ENCODE measurements at places on chromosomes 2 and 18.

DNA sequence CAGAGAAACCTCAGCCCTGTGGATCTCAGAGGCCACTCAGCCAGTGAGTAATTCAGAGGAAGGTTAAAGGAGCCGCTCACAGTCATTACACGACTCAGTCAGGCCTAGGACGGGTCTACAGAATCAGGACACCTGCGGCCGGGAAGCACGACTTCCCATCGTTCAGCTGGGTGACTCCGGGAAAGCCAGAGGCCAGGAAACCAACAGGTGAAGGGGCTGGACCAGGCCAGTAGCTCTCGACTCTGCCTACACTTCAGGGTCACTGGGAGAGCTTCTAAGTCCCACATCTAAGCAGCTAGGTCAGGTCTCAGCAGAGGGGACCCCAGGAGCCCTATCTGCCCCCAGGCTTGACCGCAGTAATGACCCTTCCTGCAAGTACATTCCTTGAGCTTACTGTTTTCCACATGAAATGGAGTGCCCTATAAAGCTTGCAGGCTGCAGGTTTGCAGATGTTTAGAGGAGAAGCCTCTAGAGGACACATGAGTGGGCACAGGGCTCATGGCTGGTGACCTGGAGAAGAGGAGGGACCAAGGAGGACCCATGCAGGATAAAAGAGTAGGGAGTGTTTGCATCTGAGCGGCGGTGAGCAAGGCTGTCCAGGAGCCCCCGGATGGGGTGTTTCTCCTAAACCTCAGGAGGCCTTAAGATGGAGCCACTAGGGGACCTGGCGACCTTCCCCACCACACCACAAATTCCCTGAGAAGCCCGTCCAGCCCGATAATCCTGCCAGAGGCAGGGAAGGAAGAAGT, 9.5 kb downstream of the DIPK1C start:
- DNase-seq: no peak

DNA sequence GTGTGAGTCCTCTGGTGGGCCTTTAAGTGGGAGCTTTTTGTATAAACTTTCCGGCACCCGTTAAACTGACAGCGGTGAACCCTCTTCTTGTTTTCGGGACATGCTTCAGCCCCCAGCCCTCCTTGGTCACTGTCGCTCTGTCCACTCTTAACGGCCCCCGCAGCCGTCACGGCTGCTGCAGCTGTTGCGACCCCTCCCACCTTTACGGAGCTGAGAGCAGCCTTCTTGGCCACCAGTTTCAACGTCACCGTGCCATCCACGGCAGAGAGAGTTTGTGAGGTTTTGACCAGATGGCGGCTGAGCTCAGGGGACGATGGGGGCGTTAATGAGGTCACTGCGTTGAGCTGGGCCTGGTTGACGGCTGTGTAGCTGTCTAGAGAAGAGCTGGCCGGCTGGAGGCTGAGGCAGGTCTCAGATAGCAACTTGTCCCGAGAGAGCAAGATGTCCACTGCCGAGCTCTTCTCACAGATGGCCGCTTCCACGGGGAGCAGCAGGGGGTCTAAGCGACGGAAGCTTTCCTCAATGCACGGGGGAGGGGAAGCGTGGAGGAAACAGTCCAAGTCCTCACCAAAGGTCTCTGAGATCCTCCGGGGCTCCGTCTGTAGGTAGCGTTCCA, 41.9 kb downstream of the KLF7 start:
- DNase-seq: no peak

DNA sequence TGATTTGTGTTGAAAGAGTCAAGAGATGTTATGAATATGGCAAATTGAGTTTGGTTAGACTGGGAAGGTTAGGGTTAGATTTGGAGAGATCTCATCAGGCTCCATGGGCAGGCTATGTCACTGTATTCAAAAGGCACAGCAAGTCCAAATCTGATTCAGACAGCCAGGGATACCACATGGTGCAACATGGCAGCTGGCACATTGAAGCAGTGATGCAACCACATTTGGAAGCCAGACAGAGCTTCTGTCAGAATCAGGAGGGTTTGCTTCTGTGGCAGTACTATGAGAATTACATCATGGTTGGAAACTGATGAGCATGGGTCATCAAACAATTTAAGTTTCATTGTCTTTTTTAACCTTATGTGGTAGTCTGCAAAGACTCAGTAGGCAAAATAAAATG, 772.2 kb downstream of the SUCLG1 start:
- DNase-seq: no peak

DNA sequence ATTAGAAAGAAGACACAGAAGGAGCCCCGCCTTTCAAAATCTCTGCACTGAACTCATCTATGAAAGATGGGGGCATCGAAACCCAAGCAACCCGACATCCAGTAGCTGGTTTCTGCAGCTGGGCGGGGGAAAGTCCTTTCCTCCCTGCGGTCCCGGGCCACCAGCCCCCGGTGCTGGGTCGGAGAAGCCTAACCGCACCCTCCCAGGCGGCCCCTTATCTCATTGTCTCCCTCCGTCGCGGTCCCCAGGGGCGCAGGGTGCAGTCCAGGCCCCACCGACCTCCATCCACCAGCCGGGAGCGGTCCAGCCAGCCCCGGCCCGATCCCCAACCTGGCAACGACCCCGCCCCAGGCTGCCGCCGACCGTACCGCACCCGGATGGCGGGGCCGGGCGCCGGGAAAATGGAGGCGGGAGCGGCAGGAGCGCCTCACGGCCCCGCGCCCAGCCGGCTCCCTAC, 452 bp downstream of the RAPH1 start:
- DNase-seq: no peak

DNA sequence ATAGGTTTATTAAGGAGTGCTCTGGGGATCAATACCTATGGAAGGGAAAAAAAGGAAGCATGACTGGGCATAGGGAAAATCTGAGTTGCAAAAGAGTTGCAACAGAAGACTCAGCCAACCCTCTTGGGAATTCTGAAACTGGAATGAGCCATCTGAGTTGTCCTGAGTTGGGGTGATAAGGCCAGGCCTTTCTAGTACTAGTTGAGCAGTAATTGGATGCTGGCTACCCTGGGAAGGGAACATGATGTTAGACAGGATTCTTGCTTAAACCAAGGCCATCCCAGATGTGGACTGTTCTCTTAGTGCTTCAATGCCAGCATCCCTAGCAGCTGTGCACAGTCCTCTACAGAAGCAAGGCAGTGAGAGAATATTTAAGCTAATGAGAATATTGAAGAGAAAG, 348.8 kb upstream of the GULP1 start:
- DNase-seq: no peak

GRCh38 chr18:76973520-76974266, 151.3 kb downstream of the ZNF236 start:
- DNase-seq: no peak

GRCh38 chr2:53519918-53520841, 247.4 kb upstream of the CHAC2 start:
- no peak for DNase-seq

Data from stimulated activated CD4-positive, alpha-beta T cell treated with anti-CD3 and anti-CD28 coated beads, Interleukin-1b, Interleukin-23, amount 100 ng/mL, for 1 hour (primary cell).